ENCODE measurements at places on chromosomes 6 and 20.
A peak's percentile ranks its signal among the peaks of the same experiment; 100 is the strongest.

DNA sequence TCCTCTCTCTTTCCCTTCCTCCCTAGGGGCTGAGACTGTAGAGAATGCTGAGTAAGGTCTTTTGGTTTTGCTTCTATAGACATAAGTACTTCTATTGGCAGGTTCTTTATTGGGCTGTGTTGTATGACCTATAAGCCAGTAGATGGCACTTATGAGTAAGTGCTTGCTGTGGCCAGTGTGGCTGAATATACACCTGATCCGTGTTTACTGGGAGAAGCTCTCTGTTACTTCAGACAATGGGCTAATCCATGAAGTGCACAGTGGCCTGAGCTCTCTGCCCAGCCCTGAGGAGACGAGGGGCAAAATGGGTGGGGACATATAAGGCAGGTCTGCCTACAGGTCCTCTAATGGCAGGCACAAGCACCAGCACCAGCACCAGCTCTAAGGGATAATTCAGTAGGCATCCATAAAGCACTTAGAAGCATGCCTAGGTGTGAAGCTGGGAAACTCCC is 610.3 kb downstream of the RNF144B start:
- DNase-seq: peak; percentile 41

DNA sequence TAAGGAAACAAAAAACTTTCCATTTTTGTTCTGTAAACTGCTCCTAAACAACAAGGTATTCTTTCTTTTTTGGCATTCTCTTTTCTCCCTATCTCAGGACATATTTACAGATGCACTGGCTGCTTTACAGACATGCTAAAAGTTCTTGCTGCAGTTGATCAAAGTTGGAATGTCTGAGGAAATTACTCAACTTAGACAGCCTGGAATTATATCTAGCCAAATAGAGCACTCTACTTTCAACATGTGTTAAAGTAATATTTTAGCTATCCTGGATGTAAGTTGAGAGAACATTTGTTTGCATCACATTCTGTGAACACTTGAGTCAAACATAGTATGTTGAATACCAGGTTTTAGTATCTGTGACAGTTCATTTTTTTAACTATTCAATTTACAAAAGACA is 24.8 kb downstream of the TASP1 start:
- DNase-seq: no peak

DNA sequence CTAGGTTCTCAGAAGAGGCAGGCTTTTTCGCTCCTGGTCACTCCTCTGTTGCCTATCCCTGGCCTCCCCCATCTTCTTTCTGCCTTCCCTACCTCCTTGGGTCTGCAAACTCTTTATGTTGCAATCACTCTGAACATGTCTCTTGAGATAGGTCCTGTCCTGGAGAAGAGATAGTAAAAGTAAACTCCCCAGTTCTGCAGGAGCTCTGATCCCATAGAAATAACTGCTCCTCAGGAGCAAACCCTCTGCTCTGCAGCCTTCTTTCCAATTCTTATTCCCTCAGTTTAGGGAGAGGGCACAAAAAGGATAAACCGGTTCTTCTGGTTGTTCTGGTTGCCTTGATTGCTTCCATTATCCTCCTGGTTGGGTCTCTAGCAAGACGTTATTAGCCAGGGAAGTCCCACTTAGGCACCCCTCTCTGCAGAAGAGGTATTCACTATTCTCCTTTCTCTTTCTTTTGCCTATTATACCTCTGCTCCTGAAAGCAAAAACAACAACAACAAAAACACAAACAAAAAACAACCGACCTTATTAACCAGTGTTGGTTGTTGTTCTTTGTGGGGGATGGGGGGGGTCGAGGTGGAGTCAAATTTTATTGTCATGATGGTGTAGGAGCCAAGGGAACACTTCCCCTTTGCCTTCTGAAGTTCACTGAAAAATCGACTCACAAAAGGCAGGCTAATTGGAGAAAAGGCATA is 973 bp downstream of the TRIM38 start:
- no peak for DNase-seq

DNA sequence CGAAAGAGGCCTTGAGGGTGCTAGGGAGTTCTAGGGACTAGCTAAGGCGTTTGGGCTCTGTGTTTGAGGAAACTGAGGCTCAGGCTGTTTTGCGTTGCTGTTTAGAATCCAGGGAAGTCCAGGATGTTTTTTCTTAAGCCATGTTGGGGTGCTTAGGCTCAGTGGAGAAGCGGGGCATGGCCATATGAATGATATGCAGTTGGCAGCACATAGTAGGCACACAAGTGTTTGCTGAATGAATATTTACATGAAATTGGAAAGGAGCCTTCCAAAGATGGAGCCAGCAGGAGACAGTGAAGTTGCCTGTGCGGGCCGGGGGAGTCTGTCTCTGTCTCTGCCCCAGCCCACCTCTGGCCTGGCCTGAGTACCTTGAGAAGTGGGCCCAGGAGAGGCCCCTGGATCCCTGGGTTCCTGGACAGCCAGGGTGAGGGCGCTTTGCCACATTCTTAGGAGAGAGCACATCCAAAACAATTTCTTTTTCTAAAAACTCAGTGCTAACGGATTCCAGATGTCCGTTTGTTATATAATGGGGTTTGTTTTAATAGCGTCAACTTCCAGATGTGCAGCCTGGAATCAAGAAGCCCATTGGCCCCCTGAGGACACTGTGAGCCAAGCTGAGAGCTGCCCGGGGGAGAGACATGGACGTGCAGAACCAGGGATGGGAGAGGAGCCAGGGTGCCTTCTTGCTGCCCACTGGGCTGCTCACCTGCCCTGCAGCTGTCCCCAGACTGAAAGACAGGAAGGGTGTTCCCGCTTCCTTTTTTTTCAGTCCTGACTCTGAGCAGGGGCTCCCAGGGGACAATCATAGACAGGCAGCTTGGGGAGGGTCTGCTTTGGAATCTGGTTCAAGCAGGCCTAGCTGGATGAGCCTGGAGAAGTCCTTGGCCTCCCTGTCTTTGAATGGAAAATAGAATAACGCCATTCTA is 20.1 kb upstream of the EMILIN3 start:
- DNase-seq: no peak

DNA sequence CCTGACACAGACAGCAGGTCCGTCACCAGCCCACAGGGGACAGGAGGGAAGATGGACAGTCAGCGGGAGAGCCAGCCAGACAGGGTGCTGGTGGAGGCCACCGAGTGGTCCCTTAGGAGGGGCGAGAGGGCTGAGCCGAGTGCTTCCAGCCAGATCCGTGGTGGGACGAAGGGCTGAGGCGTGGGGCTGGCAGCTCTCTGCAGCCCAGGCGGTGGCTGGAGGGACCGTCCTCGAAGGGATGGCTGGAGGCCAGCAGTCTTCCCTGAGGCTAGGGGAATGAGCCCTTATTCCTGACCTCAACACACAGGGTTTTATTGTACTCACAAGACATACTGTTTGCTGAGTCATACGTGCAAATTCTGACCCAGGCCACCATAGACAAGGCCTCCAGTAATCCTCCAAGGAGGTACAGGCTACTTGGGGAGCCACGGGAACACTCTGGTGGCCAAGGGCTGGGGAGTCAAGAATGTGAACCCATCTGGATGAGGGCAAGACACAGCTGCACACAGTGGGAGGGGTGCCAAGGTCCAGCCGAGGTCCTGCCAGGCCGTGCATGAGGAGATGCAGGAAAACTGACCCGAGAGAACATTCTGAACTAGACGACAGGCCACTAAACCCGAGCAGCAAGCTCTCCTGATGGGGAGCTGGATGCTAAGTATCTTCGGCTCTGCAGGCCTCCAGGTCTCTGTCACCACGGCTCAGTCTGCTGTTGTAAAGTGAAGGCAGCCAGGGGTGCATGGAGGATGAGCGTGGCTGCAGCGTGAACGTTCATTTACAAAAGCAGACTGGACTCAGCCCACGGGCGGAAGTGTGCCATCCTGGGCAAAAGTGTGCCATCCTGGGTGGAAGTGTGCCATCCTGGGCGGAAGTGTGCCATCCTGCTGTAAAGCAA is 242.5 kb downstream of the TTLL2 start:
- no peak for DNase-seq

- no peak for DNase-seq
These were observed 354.2 kb downstream of the GRIK2 start for GRCh38 chr6:101747716-101748115.

DNA sequence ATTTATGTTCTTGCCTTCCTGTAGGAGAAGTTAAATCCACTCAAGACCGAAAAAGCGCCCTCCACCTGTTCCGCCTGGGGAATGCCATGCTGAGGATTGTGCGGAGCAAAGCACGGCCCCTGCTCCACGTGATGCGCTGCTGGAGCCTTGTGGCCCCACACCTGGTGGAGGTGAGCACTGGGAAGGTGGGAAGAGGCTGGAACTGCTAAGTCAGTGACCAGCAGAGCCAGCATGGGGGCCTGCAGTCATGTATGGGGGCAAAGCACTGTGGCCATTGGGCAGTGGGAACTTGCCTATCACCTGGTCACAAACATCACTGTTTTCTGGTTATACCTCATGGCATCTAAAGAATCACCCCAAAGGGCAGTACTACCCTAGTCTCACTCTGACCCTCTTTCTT is 78.5 kb upstream of the PBOV1 start:
- no peak for DNase-seq

All from NCI-H524 treated with DMSO at 0.1 percent for 48 hours (cell line).